Karpas-422 (cell line): ENCODE measurements at places on chromosomes 12 and 14. TPM values are rescaled to one million over a fixed set of nuclear protein-coding genes. Genes with fewer than 3 reads are reported as not detected.

The KLHDC1 gene
- total RNA-seq: 1.5 and 1.7 TPM in 2 replicates

The CCDC197 gene
- not detected in 2 replicates for total RNA-seq

The MLF2 gene
- 183 and 263 TPM in 2 replicates for total RNA-seq

The SELPLG gene
- total RNA-seq: 0.97 and 2.5 TPM in 2 replicates

DNA sequence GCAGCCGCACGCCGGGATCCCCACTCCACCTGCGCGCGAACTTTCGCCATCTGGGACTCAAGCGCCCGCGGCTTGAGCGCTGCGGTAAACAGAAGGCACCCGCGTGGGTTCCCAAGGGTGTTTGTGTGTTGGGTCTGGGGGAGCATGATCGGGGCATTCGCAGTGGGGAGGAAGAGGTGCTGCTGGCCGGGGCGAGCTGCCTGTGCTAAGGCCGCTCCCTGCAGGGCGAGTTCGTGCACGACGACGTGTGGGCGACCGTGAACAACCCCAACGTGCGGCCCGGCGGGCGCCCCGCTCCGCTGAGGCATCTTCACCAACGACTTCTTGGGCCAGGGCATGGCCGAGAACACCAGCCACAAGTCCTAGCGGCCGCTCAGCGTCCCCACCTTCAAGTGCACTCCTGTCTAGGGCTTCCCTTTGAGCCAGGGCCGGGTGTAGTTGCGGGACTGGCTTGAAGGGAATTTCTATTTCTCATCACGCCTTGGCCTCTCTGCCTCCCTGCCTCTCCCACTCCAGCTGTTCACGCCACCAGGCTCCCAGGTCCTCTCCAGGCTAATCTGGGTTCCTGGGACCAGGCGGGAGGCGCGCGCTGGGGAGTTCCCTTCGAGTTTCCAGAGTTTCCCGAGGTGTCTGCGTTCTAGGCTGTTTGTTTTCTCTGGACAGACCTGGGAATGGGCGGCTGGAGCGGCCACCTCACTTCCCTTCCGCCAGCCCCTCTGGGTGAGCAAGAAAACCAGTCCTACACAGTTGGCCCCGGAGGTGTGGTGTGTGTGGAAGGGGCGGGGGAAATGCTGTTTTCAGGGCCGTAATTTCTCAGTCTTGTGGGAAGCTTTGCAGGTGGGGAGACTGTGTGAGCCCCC, 417.8 kb upstream of the TMTC1 start:
- DNase-seq: no peak

The KERA gene
- total RNA-seq: not detected in 2 replicates

DNA sequence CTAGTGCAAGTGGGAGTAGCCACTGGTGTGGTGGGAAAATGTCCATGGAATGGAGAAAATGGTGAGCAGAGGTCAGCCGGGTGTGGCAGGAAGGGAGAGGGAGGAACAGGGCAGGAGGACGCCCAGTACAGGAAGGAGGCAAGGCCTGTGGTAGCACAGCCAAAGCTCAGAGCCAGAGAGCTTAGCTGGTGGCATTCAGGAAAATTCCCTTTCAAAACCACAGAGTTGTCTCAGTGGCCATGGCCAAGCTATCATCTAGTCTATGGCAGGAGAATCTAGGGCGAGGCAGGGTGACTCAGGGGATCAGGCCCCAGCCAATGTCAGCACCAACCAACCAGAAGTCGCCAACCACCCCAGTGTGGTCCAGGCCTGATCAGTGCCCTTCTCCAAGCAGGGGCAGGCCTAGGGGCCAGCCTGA, 67.7 kb upstream of the DDX11 start:
- DNase-seq: no peak

The KRT75 gene
- total RNA-seq: not detected in 2 replicates

The CPNE6 gene
- 0.04 and 1.3 TPM in 2 replicates for total RNA-seq

- DNase-seq: no peak
These were observed 716.3 kb upstream of the MDGA2 start for GRCh38 chr14:48391661-48392060.

- no peak for DNase-seq
These were observed 14.7 kb downstream of the BTBD7 start for GRCh38 chr14:93317875-93318807.

The MYF6 gene
- not detected in 2 replicates for total RNA-seq

DNA sequence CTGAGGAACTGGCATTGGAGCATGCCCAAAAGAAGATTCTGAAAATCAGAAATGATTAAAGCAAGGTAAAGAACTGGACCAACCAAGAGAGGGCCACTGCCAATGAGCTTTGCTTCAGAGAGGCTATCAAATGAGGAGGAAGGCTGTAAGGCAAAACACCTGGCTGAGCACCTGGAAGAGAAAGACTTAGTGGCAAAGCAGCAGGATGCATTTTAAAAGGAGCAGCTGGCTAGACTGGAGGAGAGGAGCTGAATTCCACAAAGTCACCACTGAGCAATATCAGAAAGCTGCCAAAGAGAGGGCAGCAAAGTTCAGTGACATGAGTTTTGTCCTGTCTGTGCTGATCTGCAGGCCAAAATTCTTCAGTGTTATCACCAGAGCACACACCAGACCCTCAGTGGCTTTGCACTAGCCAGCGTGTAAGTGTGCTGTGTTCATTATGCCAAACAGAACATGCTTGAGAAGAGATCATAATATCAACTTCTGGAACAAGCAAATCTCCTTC, 338.7 kb downstream of the TRHDE start:
- DNase-seq: no peak

DNA sequence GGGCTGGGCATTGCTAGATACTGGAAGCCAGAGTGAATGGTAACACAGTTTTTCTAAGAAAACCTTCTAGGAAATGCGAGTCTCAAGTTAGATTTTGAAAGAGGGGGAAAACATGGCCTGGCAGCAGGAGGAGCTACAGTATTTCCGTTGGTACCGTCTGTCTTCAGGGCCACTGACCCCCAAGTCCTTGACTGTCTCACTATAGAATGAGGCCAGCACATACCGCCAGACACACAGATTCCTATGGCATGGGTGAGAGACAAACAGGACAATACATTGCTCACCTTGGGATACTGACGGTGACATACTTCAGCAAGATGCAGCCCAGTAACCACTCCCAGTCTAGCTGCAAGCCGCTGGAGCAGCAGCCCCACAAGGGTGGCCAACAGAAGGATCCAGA, 21.7 kb downstream of the SLC11A2 start:
- no peak for DNase-seq

The LRIG3 gene
- total RNA-seq: not detected in 2 replicates

The CMKLR1 gene
- total RNA-seq: not detected in 2 replicates

DNA sequence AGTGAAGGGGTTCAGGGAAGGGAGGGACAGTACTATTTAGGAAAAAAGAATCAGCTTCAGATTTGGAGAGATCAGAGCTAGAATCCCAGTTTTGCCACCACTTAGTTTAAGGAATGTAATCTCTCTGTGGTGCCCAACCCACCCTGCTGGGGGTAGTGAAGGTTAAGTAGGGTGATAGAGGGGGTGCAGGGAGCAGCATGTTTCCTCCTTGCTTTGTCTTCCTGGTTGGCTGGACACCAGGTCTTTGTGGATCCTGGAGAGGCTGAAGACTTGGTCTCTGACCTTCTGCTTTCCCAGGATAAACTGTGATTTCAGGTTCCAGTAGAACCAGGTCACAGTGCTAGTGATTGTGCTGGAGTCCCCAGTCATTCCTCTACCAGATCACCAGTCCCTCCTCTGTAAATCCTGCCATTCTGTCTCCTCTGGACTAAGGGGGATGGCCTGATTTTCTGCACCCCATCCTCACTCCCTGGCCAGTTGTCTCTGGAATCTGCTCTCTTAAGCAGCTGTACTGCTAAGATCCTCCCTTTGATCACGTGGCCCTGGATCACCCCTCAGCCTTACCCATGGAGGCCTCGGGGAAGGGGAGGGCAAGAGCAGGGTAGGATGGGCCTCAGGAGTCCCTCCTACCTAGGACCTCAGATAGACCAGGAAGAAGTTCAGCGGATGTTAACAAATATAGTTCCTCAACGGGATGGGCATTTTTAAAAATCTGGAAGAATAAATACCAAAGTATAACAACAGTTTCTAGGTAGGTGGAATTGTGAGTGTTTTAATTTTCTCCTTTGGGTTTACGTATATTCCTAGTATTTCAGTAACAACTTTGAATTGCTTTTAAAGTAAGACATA, 3.1 kb downstream of the MAP3K12 start:
- no peak for DNase-seq

The RNU4-1 gene
- total RNA-seq: under 0.01 TPM in 2 replicates

DNA sequence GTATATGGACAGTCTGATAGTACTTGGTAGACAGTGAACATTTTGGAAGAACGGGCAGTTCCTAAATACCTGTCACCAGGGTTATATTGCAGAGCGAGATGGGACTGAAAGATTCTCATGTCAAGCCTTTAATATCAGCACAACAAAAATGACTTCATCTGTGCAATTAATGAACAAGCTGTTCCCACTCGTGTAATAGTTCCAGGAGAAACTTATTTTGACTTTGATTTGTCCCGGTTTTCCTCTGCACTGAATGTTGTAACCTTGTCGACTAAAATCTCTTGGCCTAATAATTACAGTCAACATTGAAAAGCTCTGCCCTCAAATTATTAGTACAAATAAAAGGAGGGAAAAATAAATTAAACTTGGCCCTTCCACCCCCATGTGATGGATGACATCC, 79.5 kb downstream of the WASHC3 start:
- DNase-seq: no peak

DNA sequence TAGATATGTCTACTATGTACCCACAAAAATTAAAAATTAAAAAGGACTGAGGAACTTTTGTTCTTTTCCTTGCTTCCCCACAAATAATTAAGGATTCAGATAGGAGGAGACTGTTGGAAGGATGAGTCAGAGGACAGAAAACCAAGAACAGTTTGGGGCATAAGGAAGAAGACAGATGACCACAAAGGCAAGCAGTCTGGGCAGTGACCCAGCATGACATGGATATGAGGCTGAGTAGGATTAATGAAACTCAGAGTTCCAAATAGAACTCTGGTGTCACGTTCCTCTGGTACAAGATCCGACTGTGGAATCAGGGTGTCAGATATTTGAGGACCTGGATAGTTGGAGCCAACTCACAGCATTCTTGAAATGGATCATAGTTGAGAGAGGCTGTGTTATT, 89.3 kb upstream of the SLC38A4 start:
- no peak for DNase-seq

DNA sequence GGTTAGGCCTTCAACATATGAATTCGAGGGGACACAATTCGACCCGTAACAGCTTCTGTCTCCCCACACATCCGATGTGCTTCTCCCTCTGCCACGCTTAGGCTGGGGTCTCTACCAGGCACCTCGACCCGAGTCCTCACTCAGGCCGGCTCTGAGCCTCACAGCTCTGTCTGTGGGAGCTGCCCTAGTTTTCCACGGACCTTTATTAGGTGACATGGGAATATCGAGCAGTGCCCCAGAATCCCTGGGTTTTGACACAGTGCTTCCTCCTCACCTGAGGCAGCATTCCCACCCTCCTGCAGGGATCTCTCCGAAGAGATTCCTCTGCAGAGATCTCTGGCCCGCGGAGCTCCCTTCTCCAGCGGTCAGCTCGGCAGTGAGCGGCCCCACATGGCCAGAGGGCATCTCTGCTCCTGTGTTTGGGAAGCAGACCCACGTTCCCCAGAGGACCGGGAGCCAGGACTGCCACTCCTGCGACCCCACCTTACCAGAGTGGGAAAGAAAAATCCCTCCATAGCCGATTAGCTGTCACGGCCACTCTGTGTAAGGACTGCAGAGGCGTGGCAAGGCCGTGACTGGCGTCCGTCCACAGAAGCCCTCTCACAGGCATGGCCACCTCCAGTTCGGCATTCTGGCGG, 21.2 kb downstream of the ZBTB42 start:
- DNase-seq: no peak

- no peak for DNase-seq
These were observed 36.7 kb downstream of the RPS29 start for GRCh38 chr14:49549446-49549845.

GRCh38 chr14:106694638-106695393, 1168.4 kb downstream of the TMEM121 start:
- DNase-seq: no peak

GRCh38 chr12:80858356-80858755, 79.4 kb downstream of the LIN7A start:
- no peak for DNase-seq

- DNase-seq: no peak
These were observed 6.5 kb upstream of the ATG101 start for GRCh38 chr12:52063082-52063924.

The HOXC9 gene
- not detected in 2 replicates for total RNA-seq
